ENCODE measurements at places on chromosomes 2 and 18.

GRCh38 chr2:31828891-31829290 lies 181.9 kb downstream of the MEMO1 start:
- DNase-seq, result no peak

DNA sequence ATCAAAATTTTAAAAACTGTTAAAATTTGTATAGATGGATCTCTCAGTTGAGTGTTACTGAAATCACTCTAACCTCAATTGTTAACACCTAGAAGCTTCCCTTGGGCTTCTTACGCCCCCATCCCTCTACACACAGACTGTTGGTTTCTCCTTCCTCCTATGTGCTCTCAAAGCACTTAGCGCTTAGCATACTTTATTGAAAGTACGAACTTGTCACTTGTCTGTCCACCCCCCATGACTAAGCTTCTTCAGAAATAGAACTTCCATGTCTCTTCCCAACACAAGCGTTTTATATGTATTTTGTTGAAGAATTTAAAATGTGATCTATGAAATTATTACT lies 441 bp downstream of the MPHOSPH10 start:
- DNase-seq, result no peak

GRCh38 chr2:174312581-174313234 lies 22.0 kb upstream of the SP9 start:
- DNase-seq, result no peak

GRCh38 chr2:239241431-239241960 lies 159.3 kb downstream of the HDAC4 start:
- DNase-seq, result peak; percentile 69

DNA sequence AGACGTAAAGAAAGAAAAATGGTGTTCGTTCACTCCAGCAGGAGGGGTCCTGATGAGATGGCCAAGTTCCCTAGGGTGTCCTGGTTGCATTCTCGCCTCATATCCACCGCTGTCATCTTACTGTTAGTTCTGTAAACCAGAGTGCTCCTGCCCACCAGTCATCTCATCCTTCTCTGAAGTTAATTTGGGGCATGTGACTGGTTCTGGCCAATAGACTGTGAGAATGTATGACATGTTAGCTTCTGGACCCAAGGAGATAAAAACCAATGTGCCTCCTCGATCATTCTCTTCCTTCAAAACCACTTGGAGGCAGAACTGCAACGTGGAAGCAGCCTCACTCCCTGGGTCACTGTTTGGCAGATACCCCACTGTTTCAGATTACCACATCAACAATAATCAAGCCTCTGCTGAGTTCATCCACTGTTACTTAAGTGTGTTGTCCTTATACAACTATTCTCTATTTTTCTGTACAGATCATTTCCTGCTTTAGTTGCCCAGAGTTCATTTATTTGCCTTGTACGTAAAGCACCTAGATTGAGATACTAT lies 759.1 kb downstream of the TSN start:
- DNase-seq, result no peak

GRCh38 chr2:29802986-29803385 lies 118.4 kb downstream of the ALK start:
- no peak for DNase-seq

DNA sequence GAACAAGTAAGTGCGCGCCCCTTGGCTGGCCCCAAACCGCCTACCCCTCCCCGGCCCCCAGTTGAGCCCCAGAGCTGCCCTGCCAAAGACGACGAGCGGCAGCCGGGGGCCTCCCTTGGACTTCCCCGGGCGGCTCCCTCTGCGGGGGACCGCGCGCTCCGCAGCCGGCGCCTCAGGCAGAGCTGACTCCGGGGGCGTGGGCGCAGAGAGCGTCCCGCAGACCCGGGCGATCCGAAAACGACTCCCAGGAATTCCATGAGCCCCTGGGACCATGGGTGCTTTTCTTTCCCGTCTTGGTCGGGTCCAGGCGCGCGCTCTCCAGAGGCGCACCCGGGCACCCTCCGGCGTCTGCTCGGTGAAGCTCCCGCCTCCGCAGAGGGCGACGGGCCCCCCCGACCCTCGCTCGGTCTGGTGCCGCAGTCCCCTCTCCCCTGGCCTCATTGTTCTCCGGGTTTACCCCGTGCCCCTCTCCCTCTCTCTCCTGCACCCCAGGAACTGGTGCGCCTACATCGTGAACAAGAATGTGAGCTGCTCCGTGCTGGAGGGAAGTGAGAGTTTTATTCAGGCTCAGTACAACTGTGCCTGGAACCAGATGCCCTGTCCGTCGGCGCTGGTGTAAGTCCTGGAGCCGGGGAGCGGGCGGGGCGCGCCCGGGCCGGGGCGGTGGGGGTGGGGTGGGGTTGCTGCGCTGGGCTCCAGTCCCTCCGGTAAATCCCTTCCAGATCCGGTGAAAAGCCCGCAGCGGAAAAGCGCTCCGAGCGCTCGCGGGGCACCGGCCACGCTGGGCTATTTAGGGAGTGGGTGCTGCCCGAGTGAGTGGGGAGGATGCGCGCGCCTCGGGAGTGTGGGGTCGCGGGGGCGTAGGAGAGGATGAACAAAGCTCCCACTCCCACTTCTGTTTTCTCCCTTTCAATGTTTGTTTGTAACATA lies 776 bp downstream of the EMILIN2 start:
- no peak for DNase-seq

DNA sequence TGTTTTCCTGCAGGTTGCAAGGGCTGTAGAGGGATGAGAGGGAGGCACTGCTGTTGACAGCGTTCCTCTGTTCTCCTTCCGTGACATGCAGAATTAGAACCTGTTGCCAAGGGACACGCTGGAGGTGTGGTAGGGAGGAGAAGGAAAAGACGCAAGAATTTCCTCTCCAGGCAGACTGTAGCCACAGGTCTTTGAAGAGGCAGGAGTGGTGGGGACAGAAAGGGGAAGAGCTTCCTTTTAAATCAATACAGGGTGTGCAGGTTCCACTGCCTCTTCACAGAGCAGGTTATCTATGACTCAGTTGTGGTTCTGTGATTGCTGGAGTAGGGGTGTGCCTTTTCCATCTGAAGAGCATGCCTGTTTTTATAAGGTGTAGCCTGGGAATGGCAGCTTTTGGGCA lies 133.0 kb downstream of the WDSUB1 start:
- DNase-seq, result no peak

GRCh38 chr2:150733051-150733618 lies 245.7 kb upstream of the RND3 start:
- DNase-seq, result no peak

- DNase-seq, result no peak
These were observed 12.0 kb downstream of the GPR35 start for GRCh38 chr2:240637116-240637900.

GRCh38 chr2:192202373-192202772 lies 7.6 kb upstream of the TMEFF2 start:
- DNase-seq, result no peak

- no peak for DNase-seq
These were observed 307.3 kb upstream of the CHAC2 start for GRCh38 chr2:53460347-53460746.

- no peak for DNase-seq
These were observed 312.4 kb upstream of the DDX18 start for GRCh38 chr2:117502121-117502520.

- DNase-seq, result no peak
These were observed 38.0 kb upstream of the EPAS1 start for GRCh38 chr2:46258937-46259776.

- no peak for DNase-seq
These were observed 476 bp upstream of the MSH2 start for GRCh38 chr2:47402555-47402804.

DNA sequence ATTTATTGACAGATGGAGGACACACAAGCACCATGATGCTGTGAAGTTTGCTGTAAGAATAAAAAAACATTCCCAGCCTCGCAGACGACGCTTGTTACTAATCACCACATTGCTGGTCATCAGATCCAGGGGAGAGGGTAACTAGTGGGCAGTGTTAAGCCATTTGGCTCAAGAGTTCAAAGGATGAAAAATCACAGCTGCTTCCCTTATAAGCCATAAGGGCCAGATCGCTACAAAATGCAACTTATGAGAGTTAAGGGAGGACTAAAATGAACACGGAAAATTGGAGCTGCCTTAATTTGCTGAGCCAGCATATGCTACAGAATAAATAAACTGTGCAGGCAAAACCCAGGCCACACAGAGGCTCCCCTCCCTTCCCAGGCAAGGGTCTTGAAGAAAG lies 522.6 kb downstream of the TDRD15 start:
- DNase-seq, result no peak

DNA sequence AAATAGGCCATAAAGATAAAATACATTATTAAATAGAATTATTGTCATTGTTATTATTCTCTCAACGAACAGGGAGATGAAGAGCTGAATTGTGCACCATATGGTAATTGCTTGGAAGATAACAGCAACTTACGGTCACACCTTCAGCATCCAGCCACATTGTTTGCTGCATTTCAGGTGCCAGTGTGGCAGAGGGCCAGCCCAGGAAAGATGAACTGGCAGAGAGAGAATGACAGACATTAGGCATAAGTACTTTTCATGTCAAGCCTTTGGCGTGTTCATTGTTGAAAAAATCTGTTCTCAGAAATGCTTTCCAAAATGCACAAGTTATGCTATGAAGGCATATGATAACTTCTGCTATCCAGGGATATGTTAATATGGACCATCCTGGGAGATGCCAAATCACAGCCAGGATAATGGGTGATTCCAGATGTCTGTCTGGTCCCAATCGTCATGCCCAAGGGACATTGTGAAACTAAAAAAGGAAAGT lies 748.6 kb upstream of the PIK3C3 start:
- DNase-seq, result no peak

DNA sequence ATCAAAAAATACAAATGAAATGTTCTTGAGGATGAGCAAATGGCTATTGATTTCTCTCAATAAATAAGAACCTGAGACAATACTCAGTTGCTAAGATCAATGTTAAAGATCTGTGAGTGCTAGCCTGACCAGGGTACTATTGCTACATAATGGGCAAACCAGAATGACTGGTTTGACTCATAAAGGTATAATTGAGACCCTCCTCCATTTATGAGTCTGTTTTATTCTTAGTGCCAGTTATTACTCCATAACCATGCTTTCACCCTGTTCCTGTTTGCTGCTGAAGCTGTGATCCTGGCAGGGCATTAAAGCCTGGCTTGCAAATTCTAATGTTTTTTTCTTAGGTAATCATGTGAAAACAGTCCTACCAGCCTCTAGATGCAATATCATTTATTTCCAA lies 56.6 kb upstream of the PPM1B start:
- DNase-seq, result peak; percentile 19

GRCh38 chr18:46481048-46481846 lies 175.8 kb downstream of the LOXHD1 start:
- DNase-seq, result peak; percentile 30

DNA sequence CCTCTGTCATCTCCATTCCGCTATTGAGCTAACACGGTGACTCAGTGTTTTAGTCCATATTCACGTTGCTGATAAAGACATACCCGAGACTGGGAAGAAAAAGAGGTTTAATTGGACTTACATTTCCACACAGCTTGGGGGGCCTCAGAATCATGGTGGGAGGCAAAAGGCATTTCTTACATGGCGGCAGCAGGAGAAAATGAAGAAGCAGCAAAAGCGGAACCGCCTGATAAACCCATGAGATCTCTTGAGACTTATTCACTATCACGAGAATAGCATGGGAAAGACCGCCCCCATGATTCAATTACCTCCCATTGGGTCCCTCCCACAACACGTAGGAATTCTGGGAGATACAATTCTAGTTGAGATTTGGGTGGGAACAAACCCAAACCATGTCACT lies 22.6 kb upstream of the CXXC1 start:
- no peak for DNase-seq

- no peak for DNase-seq
These were observed 41.4 kb downstream of the USP14 start for GRCh38 chr18:199768-200167.

DNA sequence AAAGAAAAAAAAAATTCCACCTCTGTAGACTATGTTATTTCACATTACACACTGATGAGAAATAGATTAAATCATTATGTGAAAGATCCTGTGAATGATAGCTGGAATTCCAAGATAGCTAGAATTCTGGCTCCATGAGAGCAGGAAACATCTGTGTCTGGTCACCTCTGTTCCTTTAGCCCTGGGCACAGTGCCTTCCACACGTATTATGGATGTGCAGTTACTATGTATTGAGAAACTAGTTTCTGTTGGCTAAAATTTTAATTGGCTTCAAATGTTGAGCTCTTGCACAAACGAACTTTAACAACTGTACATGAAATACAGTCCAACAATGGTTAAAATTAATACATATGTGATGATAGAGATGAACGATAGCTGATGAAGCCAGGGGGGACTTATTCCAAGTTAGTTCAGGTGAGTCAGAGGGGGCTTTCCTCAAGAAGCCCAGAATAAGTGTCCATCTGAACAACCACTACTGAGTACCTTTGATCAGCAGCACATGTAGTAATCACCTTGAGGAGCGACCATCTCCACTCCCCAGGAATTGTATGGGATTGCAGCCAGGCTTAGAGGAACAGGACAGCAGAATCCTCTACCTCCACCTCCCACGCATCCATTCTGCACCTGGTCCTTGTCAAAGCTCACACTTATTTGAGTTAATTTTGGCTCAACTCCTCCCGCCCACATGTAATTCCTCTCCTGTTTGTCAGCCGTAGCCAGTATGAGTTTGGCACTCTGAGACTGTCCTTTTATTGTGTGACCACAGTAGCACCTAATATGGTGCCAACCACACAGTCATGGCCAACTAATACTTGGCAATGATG lies 68.6 kb downstream of the NABP1 start:
- DNase-seq, result no peak

DNA sequence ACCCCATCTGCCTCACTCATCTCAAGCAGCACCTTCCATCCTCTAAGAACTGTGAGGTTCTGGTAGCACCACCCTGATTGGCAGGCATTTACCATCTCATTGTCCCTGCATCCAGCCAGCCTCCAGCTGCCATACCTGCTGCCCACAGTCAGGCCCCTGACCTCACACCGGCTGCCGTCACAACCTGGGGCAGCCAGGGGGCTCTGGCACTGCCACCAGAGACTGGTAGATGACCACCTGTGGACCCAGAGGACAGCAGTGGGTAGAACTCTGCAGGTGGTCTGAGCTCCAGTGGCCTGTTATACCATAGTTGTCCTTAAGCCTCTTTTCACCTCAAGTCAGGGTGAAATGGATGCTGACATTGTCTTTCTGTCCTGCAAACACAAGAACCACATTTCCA lies 69.4 kb downstream of the POLE4 start:
- DNase-seq, result no peak

DNA sequence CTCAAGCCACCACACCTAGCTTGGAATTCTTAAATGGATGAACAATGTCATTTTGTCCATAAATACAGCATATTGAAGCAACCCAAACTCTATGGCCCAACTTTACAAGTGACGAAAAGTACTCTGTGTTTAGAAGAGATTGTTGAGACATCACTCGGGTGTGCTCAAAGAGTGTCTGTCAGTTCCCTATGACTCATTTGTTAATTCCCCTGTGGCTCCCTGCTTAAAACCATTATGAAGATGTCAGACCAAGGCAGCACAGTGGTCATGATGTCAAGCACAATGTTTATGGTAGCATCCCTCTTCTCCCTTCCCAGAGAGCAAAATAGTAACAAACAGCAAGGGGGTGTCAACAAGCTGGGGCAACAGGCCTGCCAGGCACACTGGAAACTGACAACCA lies 3.0 kb downstream of the LYG1 start:
- DNase-seq, result no peak

GRCh38 chr2:195121341-195121740 lies 535.7 kb upstream of the SLC39A10 start:
- no peak for DNase-seq

GRCh38 chr18:59182673-59183072 lies 37.3 kb upstream of the GRP start:
- no peak for DNase-seq

GRCh38 chr2:123521854-123522253 lies 503.2 kb upstream of the CNTNAP5 start:
- no peak for DNase-seq

All from AML-193 (cell line).